ENCODE measurements at places on chromosomes 11 and 22. TPM values are rescaled to one million over a fixed set of nuclear protein-coding genes. Genes with fewer than 3 reads are reported as not detected.

Gene NRIP3
- 1.7 TPM for total RNA-seq

Gene KDELR3
- 16.6 TPM for total RNA-seq

Gene CEND1
- not detected for total RNA-seq

Gene SLC22A12
- not detected for total RNA-seq

Gene ARHGAP20
- total RNA-seq: not detected

Gene ANO5
- not detected for total RNA-seq

Gene VSIG10L2
- total RNA-seq: not detected

Gene PGA4
- total RNA-seq: not detected

Gene PRSS23
- total RNA-seq: 65.4 TPM

Gene TMPRSS5
- total RNA-seq: not detected

Gene EIF3D
- total RNA-seq: 456 TPM

Gene KCNQ1OT1
- total RNA-seq: 0.31 TPM

Gene LRRC32
- not detected for total RNA-seq

Gene TRIM51
- not detected for total RNA-seq

Gene MS4A6E
- not detected for total RNA-seq

Gene C1QTNF4
- 0.08 TPM for total RNA-seq

Gene ART1
- not detected for total RNA-seq

Gene ROBO4
- 5.8 TPM for total RNA-seq

Gene FOLR1
- not detected for total RNA-seq

Gene FGF3
- total RNA-seq: not detected

Gene CSTPP1
- 25.9 TPM for total RNA-seq

Gene HSPB2
- not detected for total RNA-seq

Gene RIMBP3C
- not detected for total RNA-seq

Gene PACS1
- total RNA-seq: 15.4 TPM

Gene OR52A1
- not detected for total RNA-seq

Gene SPDYC
- total RNA-seq: not detected

Gene STX5
- 26.9 TPM for total RNA-seq

Gene TPBGL
- total RNA-seq: not detected

Gene RNF215
- 12.7 TPM for total RNA-seq

Gene CRYAB
- total RNA-seq: 6.6 TPM

Gene MACROD1
- total RNA-seq: 33.2 TPM

Gene ZNF215
- total RNA-seq: 3.8 TPM

Gene KRTAP5-7
- not detected for total RNA-seq

Gene KRTAP5-10
- total RNA-seq: not detected

Gene TYMP
- 70.9 TPM for total RNA-seq

Gene CD151
- total RNA-seq: 530 TPM

Gene MIAT
- 0.08 TPM for total RNA-seq

Gene TEX12
- not detected for total RNA-seq

Gene PKDREJ
- total RNA-seq: not detected

Gene TUB
- total RNA-seq: 0.70 TPM

Gene RPS13
- 1,973 TPM for total RNA-seq

Gene OR52I1
- total RNA-seq: not detected

Gene DRICH1
- not detected for total RNA-seq

Gene DSCAML1
- not detected for total RNA-seq

Gene CD6
- 0.86 TPM for total RNA-seq

Gene SCGB1D2
- not detected for total RNA-seq

All from hair follicular keratinocyte (primary cell).